Kidney glomerular epithelial cell (primary cell): ENCODE measurements at places on chromosomes 16 and 17.

GRCh38 chr17:4547118-4547906 is 7.9 kb downstream of the MYBBP1A start:
- no peak for DNase-seq

DNA sequence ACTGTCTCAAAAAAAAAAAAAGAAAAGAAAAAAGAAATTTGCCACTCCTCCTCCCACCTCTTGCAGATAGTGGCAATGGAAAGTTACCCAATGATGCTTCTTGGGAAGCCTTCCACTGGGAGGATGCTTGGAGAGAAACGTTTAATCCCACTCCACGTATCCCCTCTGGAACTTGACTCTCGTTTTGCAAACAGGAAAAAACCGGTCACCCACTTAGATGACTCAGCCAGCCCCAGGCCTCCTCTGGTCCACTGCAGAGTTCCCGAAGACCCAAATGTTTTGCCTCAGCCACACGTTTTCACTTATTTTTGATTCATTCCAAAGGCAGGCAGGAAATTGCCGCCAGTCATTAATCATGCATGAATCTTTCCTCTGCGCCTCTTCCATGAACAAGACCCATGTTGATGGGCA is 9.3 kb upstream of the TNFRSF17 start:
- peak; percentile 67 for DNase-seq

DNA sequence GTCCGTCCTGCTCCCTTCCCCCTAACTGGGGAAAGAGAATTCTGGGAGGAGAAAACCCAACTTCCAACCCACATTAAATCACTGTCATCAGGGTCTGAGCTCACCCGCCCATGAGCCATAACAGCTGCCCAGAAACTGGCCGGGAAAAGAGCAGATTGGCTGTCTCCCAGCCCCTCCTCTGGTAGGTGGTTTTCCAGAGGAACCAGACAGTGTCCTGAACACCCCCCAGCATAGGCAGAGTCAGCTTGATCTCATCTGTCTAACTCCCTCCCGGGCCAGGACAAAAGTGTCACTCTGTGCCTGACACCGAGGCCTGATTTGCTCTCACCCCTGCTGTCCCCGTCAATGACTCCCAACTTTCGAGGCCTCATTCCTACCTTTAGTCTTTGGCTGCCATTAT is 197.0 kb downstream of the AXIN2 start:
- no peak for DNase-seq

DNA sequence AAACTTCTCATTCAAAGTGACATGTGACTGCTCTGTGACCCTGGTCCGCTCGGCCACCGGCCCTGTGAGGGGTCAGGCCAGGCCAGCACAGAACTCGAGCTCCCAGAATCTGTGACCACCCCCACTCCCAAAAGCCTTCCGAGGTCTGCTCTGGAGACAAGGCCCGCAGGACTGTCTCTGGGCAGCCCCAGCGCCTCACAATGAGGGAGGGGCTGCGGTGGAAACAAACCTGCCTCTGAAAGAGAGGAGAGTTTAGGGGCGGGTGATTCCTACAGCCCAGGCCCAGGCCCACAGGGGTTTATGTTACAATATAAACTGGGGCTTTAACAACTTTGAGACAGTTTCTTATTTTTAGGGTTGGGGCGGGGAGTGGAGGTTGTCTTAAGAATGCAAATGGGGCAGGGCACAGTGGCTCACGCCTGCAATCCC is 19.9 kb downstream of the IGFBP4 start:
- DNase-seq: no peak

DNA sequence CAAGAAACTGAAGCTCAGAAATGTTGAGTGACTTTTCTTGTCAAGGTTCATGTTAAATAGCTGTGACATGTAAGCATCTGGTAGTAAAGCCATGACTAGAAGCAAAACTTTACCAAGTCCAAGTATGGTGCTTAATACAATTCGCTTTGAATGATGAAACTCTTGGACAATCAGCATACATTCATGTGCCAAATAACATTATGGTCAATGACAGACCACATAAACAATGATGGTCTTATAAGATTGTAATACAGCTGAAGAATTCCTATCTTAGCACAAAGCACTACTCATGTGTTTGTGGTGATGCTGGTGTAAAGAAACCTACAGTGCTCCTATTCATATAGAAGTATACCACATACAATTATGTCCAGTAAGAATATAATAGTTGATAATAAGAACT is 97.1 kb upstream of the RPRML start:
- no peak for DNase-seq

DNA sequence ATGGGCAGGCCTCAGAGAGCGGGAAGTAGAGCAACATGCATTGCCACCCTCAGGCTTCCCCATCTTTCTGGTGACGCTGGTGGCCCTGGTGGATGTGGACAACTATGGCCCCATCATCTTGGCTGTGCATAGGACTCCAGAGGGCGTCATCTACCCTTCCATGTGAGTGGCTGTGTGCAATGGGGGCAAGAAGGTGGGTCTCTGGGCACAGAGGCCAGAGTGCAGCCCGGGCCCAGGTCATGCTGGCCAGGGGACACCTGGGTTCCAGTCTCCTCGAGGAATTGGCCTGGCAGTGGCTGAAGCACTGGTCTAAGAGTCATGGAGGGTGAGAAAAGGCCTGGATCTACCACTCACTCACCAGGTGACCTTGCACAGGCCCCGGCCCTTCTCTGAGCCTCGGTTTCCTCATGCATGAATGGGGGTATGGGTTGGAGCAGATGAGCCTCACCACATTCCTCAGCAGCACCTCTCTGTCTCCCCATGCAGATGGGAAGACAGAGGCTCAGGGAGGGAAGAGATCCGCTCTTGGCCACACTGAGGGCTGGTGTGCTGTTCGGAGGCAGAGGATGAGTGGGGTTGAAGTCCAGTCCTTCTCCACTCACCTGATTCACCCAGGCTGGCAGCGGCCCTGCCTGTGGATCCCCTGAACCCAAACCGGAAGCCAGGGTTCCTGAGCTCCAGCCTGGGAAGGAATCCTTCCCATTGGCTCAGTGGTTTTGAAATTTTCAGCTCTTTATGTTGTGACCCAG is 7.2 kb upstream of the ADGRG3 start:
- DNase-seq: no peak

- no peak for DNase-seq
These were observed 16.9 kb downstream of the HASPIN start for GRCh38 chr17:3740611-3741073.

DNA sequence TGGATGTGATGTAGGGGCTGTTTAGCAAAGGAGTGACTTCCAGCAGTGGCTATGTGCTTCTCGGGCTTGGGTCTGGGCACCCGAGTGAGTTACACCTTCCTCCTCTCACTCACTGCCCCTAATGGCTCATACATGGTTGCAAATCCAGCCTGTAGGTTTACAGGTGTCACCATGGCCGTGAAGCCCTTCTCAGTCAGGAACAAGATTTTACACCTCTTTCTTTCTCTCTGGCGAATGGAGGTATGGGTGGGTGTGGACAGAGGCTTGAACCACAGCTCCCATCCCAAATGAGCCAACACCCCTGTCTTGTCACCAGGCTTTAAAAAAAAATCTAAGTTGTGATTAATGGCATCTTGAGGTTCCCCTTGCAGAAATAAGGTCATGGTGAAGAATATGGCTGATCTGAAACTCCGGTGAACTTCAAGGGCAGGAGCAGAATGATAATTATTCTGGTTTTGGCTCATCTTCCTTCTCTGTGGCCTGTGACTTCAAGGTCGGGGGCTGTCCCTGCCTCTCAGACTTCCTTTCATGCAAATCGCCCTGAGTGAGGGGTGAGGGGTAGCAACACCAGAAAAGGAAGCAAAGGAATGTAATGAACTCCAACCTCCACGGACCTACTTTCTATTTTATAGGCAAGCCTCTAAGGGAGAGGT is 331.2 kb downstream of the MAF start:
- DNase-seq: no peak

GRCh38 chr16:86634292-86634691 is 55.9 kb downstream of the FOXL1 start:
- no peak for DNase-seq

DNA sequence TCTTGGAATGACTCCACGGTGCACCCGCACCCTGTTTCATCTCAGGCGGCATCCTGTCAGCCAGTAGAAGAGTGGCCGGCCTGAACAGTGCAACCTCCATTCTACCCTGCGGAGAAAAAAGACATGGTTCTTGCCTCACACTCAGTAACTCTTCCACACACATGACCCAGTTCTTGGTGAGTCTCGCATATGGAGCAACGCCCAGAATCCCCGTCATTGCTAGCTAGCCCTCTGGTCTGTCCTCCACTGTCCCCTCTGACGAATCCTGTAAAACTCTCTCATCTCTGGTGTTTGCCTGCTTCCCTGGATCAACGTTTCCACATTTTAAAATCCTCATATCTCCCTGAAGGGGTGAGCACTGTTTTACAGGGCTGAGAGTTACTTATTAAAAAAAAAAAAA is 4.2 kb upstream of the RDM1 start:
- DNase-seq: no peak

DNA sequence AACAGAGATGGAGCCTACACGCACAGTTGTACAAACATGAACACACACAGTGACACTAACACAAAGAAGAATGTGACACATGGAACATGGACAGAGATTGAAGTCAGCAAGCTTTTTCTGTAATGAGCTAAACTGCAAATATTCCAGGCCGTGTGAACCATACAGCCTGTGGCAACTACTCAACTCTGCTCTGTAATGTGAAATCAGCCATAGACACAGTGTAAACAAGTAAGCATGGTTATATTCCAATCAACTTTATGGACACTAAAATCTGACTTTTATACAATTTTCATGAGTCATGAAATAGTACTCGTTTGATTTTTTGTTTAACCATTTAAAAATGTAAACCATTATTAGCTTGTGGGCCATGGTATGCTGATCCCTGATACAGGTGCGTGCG is 120.2 kb downstream of the SMG6 start:
- DNase-seq: no peak

- DNase-seq: no peak
These were observed 27.2 kb upstream of the CEP20 start for GRCh38 chr16:15915555-15916081.

DNA sequence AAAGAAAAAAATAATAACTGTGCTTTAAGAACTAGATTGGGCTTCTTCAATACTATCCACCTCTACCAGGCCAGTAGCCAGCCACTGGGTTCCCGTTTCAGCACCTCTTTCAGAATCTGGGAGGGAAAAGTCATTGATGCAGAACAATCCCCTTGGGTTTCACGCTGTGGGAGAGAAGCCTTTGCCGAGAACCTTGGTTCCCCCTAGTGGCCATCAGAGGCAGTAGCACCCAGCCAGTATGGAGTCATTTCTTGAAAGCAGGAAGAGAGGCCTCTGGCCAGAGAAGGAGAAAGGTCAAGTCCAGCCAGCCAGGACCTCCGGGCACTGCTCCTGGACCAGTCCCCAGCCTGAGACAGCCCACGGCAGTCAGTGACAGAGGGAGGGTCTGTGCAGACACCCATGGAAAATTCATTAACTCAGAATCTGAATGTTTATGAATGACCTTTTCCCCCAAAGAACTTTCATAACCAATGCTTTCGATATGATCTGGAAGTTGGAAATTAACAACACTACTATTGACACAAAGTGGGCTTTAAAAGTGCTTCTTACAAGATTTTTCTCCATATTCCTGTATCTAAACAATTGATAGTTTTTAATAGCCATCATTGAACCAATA is 51.2 kb upstream of the CDH5 start:
- peak; percentile 75 for DNase-seq

GRCh38 chr17:41837761-41838538 is at the start of gene KLHL10:
Gene KLHL10, plus strand, starts transcription at chr17:41837825. Its CDS starts 108 bp downstream, at chr17:41837933.
- DNase-seq: no peak

- DNase-seq: no peak
These were observed 17.1 kb downstream of the ITGB4 start for GRCh38 chr17:75738218-75738802.

DNA sequence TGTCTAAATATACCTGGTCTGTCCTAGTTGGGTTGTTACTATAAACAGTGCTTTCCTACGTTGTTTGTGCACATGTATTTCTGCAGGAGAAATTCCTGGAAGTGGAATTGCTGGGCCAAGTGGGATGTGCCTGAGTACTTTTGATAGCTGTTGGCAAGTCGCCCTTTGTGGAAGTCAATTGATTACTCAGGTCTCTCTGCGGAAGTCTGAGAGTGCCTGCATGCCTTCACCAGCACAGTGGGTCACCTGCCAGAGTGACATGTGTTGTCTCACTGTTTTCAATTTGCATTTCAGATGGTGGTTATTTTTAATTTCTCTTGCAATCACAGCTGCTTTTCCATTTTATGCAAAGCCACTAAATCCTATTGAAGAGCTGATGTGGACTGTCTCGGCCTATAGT is 2.3 kb upstream of the MVD start:
- DNase-seq: no peak

GRCh38 chr17:79911430-79912399 is 72.5 kb upstream of the CBX4 start:
- no peak for DNase-seq

DNA sequence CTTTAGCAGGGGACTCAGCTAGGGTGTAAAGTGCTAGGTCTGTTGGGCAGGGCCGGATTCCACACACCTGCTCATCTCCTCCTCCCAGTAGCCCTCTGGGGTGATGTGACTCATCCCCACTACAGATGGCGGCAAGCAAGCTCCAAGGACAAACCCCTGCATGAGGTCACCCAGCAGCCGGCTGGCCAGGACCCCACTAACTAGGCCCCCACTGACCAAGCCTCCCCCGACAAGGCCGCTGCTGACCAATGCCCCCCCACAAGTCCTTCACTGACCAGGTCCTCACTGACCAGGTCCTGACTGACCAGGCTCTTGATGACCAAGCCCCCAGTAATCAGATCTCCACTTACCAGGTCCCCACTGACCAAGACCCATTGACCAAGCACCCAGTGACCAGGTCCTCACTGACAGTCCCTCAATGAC is 36.7 kb downstream of the TNFRSF13B start:
- DNase-seq: no peak

DNA sequence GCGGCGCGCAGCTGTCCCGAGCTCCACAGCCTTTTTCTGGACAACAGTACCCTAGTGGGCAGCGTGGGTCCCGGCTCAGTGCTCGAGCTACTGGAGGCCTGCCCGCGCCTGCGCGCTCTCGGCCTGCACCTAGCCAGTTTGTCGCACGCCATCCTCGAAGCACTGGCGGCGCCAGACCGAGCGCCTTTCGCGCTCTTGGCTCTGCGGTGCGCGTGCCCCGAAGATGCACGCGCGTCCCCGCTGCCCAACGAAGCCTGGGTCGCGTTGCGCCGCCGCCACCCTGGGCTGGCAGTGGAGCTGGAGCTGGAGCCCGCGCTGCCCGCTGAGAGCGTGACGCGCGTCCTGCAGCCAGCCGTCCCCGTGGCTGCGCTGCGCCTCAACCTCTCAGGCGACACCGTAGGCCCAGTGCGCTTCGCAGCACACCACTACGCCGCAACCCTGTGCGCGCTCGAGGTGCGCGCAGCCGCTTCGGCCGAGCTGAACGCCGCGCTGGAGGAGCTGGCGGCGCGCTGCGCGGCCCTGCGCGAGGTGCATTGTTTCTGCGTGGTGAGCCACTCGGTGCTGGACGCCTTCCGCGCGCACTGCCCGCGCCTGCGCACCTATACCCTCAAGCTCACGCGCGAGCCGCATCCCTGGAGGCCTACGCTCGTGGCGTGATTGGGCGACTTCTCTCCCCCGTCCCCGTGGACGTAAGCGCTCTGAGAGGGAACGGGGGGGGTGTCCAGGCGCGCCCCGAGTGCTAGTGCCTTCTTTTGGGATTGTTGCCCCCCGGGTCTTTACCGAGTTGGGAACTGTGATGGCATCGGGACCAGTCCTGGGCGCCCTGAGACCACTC is 1.2 kb upstream of the HSF4 start:
- no peak for DNase-seq
